ENCODE measurements at places on chromosomes 6 and 20.

DNA sequence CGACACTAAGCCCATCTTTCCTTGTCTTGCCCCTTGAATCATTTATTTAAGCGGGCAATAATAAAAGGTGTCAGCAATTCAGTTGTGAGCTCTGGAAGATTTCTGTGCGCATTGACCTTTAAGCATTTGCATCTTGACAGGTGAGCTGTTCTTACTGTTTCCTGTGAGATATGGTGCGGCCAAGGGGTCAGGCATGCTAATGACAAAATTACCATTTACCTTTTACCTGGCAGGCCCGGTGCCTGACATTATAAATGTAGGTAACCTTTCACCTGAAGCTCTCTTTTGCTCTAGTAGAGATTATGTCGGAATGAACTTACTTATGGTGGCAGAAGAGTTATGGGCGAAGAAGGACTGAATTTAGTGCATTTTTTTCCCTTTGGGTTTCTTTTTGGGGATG is 89.3 kb upstream of the EEF1E1 start:
- no peak for DNase-seq

GRCh38 chr20:43534791-43535350 is 24.0 kb upstream of the SGK2 start:
- no peak for DNase-seq

DNA sequence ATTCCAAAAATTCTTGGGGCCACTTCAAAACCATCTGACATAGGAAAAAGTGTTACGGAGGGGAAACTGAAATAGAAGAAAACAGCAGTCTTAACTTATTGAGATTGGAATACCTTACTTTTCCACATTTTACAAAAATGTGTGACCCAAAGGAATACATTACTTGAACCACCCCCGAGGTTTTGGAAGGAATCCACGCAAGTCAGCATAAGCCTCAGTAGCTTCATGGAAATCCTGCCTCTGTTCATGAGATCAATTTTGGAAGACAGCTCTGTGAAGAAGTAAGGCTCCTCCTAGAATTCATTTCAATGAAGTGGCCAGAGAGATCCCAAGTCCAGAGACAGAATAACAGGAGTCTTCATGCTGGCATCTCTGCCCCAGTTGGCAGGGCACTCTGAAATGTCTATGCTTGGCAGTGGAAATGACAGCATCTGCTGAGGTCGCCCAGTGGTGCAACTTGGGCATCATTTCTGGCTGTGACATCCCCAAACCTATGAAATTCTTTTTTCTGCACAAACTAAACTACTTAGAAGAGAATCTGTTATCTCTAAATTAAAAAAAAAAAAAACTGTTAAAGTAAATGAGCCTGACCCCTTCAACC is 132.5 kb downstream of the EPM2A start:
- no peak for DNase-seq

GRCh38 chr6:148984531-148985056 is 237.8 kb downstream of the UST start:
- DNase-seq = no peak

GRCh38 chr6:83071023-83071422 is 3.6 kb downstream of the DOP1A start:
- no peak for DNase-seq

DNA sequence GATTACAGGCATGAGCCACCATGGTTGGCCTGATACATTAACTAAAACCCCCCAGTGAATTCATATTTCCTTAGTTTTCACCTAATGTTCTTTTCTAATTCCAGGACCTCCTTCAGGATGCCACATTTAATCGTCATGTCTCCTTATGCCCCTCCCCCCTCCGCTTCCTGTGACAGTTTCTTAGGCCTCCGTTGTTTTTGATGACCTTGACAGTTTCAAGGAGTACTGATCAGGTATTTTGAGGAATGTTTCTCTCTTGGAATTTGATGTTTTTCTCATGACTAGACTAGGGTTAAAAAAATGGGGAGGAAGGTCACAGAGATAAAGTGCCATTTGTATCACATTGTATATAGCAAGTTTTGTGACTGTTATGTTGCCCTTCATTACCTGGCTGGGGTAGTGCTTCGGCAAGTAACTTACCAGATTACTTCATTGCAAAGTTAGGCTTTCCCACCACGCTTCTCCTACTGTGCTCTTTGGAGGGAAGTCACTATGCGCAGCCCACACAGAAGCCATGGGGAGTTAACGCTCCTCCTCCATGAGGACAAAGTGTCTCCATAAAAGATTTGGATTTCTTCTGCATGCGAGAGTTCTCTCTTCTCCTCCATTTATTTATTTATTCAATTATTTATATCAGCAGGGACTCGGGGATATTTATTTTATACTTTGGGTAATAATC is 99.5 kb downstream of the NCR2 start:
- DNase-seq = no peak

GRCh38 chr20:41426976-41427375 is 60.4 kb upstream of the EMILIN3 start:
- DNase-seq = no peak

- DNase-seq = no peak
Observed at GRCh38 chr6:89843070-89843469, 13.4 kb downstream of the CASP8AP2 start.

- DNase-seq = no peak
Observed at GRCh38 chr6:3259491-3259958, 778 bp downstream of the PSMG4 start.

GRCh38 chr6:168877821-168878282 is 375.8 kb downstream of the THBS2 start:
- no peak for DNase-seq

GRCh38 chr20:58616411-58616810 is 34.7 kb upstream of the STX16 start:
- no peak for DNase-seq
